ENCODE measurements at places on chromosomes 4 and X.

GRCh38 chrX:9291629-9292028 is 173.2 kb upstream of the TBL1X start:
- peak; percentile 90 for DNase-seq

- DNase-seq: no peak
These were observed 258.7 kb upstream of the SLC7A11 start for GRCh38 chr4:138500869-138501268.

DNA sequence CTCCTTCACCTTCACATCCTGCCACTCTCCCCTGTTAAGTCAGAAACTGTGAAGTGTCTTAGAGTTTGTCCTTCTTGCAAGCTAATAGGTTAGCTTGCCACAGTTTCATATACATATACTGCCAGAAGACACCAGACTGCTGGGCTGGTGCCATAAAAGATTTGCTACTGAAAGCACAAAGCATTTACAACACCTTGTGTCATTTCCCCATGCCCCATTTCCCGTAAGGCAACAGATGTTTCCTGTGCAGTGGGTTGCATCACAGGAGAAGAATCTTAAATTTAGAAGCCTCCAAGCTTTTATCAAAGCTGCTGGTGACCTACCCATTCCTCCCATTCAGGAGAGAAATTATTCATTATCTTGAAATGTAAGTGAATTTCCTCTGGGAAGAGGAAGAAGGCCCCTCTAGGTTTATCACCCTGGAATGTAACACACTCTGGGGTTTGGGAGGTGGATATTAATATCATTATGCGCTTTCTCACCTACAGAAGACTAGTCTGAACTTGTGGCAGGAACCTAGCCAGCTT is 34.5 kb upstream of the RAB33B start:
- no peak for DNase-seq

DNA sequence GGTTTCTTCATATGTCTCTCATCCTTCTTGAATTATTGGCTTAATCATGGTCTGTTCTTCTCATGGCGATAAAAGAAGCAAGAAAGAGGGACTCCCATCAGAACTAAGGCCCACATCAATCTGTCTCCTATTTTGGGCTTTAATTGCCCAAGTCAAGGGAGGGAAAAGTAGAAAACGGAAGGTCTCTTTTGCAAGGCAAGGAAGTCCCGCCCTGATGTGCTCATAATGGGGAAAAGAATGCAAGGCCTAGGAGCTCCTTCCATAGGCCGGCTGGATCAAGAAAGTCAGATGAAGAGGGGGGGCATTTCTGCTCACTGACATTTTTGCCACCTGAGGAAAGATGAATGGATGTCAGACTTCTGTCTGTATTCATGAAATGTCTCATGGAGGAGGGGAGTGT is 127.7 kb upstream of the RPS6KA3 start:
- DNase-seq: no peak

DNA sequence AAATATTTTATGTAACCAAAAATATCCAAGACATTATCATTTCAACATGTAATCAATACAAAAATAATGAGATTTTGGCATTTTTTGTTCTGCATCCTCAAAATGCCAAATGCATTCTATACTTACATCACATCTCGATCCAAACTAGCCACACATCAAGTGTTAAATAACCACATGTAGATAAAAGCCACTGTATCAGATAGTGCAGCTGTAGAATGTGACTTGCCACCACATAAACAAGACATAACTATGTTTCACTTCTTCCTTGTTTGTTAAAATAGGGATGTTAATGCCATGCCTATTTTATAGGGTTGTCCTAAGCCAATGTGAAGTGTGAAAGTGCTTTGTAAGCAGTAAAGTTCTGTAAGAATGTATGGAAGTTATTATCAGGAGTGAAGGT is 20.9 kb downstream of the INTS6L start:
- DNase-seq: no peak

DNA sequence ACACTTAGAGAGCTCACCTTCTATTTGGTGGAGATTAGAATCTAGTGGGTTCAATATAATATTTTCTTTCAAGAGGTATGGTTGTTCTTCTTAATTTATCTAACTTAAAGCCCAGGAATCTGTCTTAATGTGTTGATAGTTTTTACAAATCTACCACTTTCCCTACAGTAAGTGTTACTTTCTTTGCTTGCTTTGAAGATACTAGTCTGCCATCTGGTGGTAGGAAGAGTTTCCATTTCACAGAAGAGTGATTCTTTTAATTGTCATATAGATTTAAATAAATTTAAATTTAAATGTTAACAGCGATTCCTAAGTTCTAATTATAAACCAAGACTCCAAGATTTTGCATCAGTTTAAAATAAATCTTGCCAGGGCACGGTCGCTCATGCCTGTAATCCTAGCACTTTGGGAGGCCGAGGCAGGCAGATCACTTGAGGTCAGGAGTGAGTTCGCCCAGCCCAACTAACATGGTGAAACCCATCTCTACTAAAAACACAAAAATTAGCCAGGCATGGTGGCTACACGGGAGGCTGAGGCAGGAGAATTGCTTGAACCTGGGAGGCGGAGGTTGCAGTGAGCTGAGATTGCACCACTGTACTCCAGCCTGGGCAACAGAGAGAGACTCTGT is 43.5 kb downstream of the NUDT9 start:
- DNase-seq: no peak

- DNase-seq: no peak
These were observed 497 bp downstream of the HPGD start for GRCh38 chr4:174521800-174522182.

GRCh38 chrX:11464836-11465463 is 171.7 kb downstream of the AMELX start:
- no peak for DNase-seq

- DNase-seq: no peak
These were observed 24.3 kb upstream of the TEX13C start for GRCh38 chrX:125295337-125295736.

DNA sequence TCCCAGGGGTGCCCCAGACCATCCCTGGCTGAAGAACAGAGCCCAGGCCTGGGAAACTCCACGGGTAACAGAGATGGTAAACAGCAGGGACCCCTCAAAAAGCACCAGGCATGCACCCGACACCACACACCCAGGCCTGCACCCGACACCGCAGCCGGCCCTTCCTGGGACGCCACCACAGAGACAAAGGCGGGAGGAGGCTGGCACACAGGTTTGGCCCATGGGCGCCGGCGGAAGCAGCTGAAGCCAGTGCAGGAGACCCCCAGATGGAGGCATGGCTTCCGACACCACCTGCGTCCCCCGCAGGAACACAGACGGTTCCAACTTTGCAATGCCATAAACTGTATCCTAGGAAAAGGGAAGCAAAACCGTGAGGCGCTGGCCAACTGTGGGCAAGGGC is 22.3 kb downstream of the CTBP1 start:
- DNase-seq: no peak

DNA sequence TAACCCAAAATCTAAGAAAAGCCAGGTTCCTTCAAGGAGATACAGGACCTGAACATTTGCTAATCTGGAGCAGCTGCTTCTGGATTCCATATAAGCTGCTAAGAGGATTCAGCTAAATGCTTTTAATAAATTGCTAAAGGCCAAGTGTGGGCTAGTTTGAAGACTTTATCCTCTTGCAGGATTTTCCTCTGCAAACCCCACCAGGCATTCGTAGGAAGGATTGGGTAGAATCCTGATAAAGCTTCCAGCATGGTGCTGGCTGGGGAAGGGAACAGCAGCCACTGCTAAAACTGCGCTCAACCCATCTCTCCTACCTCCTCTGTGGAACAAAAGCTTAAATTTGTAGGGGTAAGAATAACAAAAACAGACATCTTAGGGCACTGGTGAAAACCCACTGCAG is 61.3 kb upstream of the TAB3 start:
- DNase-seq: no peak

GRCh38 chr4:76823495-76823894 is 74.4 kb downstream of the SOWAHB start:
- no peak for DNase-seq

DNA sequence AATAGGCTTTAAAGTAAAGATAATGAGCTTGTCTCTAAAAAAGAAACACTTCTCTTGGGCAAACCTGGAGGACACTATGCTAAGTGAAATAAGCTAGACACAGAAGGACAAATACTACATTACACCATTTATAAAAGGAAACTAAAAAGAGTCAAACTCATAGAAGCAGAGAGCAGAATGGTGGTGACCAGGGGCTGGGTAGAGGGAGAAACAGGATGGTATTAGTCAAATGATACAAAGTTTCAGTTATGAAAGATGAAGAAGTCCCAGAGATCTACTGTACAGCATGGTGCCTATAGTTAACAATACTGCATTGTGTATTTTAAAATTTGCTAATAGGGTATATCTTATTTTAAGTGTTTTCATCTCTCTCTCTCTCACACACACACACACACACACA is 28.5 kb downstream of the ACSL4 start:
- no peak for DNase-seq

- DNase-seq: no peak
These were observed 192.5 kb downstream of the SOWAHB start for GRCh38 chr4:76705472-76705871.

- no peak for DNase-seq
These were observed 8.1 kb downstream of the PDHA2 start for GRCh38 chr4:95847908-95848460.

DNA sequence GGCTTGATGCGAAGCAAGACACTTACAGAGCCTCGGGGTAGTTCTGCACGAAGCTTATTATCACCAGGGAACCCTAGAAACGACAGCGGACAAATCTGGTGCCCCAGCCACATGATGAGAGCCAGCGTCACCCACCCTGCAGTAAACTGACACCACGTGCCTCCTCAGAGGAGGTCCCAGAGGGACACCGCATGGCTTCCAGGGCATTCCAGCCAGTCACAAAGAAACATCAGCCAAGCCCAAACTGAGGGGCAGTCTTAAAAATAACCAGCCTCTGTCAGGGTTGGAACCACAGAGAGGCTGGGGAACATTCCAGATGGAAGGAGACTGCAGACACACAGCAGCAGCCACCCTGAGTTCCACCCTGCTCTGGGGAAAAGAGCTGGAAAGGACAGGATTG is 36.6 kb upstream of the HGFAC start:
- no peak for DNase-seq

GRCh38 chrX:110408949-110409588 is 50.4 kb downstream of the RTL9 start:
- DNase-seq: no peak

DNA sequence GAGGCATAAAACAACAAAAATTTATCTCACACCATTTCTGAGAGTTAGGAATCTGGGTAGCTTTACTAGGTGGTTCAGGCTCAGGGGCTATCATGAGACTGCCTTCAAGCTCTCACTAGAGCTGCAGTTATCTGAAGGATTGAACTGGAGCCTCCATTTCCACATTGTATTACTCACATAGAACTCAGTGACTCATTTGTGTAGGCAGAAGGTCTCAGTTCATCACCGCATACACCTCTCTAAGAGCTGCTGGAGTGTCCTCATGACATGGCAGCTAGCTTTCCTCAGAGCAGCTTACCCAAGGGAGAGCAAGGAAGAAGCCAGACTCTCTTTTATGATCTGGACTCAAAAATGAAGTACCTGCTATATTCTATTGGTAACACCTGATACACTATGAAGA is 389.2 kb downstream of the IQCM start:
- no peak for DNase-seq

- DNase-seq: no peak
These were observed 189.1 kb upstream of the ATP6AP2 start for GRCh38 chrX:40391662-40392061.

DNA sequence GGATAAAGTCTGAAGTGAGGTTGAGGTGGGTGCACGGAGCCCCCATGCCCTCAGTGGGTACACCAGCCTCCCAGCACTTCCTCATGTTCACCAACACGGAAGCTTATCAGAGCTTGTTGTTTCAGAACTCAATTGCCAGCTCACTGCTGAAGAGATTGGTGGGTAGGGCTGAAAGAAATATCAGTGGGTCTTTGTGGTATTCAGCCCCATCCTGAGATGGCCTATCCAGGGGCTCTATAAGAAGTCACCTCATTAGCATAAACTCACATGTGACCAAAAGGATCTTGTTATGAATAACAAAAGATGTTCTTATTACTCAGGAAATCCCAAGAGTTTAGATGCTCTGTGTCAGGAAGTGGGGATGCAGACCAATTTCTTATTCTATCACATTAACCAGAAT is 177.3 kb downstream of the ARHGAP10 start:
- DNase-seq: no peak

GRCh38 chrX:29587107-29587506 is 628.3 kb upstream of the MAGEB2 start:
- no peak for DNase-seq

DNA sequence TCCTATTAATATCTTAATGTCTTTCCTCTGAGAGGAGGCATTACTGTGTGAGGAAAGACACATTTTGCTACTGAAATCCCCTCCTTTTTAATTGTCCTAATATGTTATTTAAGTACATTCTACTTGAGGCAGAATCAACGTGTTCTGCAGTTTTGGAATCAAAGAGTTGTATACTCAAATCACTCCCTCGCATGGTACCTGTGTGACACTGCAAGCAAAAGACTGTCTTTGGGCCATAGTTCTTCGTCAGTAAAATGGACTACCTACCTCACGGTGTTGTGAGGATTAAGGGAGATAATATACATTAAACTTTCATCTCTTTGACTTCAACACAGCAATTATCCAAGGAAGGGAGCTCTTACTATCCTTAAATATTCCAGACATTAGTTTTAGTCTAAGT is 61.5 kb downstream of the TIGD2 start:
- no peak for DNase-seq

GRCh38 chr4:36274158-36274557 is 7.3 kb upstream of the DTHD1 start:
- no peak for DNase-seq

DNA sequence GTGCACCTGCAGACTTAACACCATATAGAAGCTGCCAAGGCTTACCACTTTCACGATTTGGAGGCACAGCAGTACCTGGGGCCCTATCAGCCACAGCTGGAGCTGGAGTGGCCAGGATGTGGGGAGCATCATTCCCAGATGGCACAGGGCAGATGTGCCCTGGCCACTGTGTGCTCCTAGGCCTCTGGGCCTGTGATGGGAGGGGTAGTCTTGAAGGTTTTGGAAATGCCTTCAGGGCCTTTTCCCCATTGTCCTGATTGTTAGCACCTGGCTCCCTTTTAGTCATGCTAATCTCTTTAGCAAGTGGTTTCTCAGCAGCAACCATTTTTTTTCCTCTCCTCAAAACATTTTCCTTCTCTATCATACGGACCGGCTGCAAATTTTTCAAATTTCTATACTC is 490.2 kb downstream of the RAB28 start:
- no peak for DNase-seq
